Islet precursor cell (in vitro differentiated cells): ENCODE measurements at places on chromosomes 2 and 18.

GRCh38 chr2:139805441-139805840, 1025.3 kb upstream of the NXPH2 start:
- DNase-seq = no peak

DNA sequence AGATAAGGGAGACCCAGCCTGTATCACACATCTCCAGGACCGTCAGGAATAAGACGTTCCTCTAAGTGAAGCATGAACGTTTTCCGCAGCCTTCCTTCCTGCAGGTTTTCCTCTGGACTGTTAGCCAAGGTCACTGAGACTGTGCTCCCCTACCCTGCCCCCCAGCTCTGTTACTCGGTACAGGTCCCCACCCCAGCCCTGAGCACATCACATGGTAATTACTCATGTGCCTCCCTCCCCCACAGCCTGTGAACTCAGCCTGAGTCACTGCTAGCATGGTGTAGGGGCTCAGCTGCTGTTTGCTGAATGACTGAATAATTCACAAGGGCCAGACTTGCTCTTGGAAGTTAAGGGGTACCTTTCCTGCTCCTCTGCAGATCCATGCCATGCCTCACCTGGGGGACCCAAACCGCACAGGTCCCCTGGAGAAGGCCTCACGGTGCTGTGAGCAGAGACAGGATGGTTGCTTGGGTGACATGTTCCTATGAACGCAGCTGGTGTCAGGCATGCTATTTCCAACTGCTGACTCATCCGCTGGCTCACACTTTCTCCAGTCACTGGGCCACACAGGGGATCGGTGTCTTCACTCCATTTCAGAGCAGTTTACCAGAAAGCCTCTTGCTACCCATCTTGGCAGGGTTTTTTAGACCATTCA, 88.2 kb downstream of the PLB1 start:
- peak; percentile 96 for DNase-seq

DNA sequence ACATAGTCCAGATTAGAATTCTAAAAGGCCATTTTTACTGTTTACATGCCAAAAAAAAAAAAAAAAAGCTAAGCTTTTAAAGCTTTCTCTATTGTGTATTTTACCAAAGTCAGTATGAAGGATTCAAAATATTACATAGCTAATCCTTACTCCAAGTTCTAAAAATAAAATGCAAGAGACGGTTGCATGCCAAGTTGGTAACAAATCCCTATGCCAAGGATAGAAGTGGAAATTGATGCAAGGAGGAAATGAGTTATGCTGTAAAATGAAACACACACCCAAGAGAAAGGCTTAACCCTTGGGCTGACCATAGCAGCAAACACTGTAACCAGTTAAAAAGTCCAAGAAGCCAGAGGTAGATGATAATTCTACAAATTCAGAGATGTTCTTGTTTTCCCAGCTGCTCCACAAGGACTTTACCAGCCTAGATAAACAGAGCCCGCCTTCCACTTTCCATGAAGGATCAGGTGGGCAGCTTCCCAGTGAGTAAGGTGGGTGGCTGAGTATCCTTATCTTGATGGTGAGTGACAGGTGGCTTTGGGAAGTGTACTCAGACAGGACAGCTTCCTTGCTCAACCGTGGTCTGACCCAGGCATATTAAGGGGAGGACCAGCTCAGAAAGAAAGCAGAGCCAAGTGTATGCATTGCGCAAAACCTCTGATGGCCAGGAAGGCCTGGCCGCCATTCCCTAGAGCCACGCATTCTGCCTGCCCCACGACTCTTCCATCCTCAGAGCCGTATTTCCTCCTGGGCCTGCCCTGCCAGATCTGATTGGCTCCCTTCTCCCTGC, 34.4 kb downstream of the ATP8B1 start:
- no peak for DNase-seq

DNA sequence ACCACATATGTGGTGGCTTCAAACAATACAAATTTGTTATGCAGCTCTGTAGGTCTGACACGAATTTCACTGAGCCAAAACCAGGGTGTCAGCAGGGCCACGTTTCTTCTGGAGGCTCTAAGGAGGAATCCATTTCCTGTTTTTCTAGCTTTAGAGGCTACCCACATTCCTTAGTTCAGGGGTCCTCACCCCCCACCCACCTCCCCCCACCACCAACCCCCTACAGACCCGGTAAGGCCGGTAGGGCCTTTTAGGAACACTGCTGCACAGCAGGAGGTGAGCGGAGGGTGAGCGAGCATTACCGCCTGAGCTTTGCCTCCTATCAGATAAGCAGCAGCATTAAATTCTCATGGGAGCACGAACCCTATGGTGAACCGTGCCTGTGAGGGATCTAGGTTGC, 10.6 kb upstream of the SLC39A10 start:
- DNase-seq = no peak

- DNase-seq = peak; percentile 67
These were observed 8.2 kb downstream of the CTDP1 start for GRCh38 chr18:79687806-79688205.

- DNase-seq = peak; percentile 68
These were observed 47.1 kb downstream of the CDCA7 start for GRCh38 chr2:173401716-173402326.

- no peak for DNase-seq
These were observed 198.4 kb downstream of the MTX2 start for GRCh38 chr2:176467595-176467994.

- DNase-seq = no peak
These were observed 520.3 kb downstream of the SOX11 start for GRCh38 chr2:6212491-6212890.

GRCh38 chr2:101080211-101081068, 70.7 kb downstream of the TBC1D8 start:
- DNase-seq = no peak

- no peak for DNase-seq
These were observed 65.8 kb downstream of the MEMO1 start for GRCh38 chr2:31944828-31945571.

GRCh38 chr2:235215248-235215647, 263.4 kb downstream of the SH3BP4 start:
- no peak for DNase-seq

GRCh38 chr2:219901155-219901554, 273.7 kb downstream of the SLC4A3 start:
- DNase-seq = peak; percentile 9

DNA sequence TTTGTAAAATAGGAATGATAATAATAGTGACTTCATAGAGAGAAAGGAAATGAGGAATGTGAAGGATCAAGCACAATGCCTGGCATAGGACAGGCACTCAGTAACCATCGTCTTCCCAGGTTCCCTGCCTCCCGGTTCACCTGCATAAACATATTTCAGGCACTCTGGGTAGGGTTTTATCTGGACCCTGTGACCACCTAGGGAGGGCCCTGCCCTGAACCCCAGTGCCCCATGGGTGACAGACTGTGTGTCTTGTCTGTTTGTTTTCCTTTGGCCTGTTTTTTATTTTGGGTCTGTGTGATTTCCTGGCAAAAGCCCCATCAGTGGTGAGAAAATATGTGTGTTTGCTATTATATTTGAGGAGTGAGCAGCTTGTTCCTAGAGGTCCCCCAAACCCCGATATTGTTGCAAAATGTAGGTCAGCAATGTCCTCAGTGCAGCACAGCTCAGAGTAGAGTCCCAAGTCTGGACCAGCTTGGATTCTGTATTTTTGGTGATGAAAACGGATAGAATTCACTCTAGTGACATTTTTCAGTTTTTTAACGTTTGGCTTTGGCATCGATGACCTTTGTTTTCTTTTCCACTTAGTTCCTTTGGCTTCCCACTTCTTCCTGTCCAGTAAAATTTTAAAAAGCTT, 9.6 kb upstream of the NT5C1B start:
- no peak for DNase-seq

- DNase-seq = no peak
These were observed 274.4 kb downstream of the LRRTM1 start for GRCh38 chr2:80030135-80030534.

GRCh38 chr2:167607211-167607610, 640.2 kb downstream of the STK39 start:
- DNase-seq = no peak

DNA sequence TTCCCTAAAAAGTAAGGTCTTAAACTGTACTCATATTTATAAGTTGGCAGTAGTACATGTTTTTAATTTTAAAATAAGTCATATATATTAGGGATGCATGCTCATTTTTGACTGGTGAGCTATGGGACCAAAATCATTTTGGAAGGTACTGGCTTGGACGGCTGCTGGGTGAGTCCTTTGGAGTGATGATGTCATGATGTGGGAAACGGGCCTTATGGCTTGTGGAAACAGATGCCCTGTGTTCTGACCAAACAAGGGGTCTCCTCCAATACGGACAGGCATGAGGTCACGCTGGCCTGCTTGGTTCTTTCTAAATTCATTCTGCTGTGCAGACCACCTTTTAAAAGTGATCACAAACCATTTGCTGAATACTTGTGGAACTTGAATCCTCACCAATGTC, 109.2 kb upstream of the MGAT5 start:
- DNase-seq = no peak

DNA sequence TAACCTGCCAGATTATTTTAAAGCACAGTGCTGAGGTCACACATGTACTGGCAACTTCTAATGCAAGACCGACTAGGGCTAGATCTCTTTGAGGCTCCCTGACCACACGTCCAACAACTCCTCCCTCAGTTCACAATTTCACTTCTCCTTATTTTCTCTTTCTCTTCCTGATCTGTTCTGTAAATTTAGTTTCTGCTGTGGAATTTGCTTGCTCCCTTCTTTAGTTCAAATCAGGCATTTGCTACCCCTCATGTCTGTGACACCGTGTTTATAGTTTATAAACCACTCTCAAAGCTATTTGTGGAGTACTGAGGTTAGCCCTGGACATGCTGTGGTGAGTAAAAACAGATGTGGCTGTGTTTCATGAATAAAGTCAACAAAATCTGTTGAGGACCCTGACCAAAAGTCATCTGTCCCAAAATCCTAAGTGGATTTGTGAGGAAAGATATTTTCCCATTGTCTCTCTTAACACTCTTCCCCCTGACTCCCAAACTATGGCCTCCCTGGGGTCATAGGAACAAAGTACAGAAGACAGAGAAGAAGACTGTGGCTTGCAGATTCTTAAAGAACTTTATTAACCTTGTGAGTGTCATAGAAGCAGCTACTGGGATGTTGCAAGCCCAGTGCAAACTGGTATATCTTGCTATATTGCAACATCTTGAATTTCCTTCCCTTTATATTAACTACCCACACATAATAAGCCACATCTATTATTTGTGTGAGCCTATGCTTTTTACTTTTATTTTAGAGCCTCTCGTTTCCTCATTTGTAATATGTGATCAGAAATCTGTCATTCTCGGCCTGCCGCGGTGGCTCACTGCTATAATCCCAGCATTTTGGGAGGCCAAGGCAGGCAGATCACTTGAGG, 3.5 kb upstream of the NAGK start:
- peak; percentile 10 for DNase-seq

DNA sequence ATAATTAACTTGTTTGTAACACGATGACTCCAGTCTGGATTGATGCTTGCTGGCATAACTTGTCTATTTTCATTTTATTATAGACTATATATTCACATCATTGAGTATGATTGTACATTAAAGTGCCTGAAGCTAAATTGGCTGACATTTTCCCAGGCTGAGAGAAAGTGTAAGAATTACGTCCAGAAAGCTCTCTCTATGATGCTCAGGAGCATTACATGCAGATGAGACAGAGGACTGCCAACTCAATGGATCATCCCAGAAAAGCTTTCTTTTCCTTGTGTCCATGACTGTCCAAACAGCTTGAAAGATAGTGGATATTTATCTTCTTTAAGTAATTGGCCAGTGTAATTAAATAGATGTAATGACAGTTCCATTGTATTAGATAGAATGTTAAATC, 1372.2 kb upstream of the TMEFF2 start:
- DNase-seq = no peak

GRCh38 chr2:186612555-186613440, 22.9 kb downstream of the ITGAV start:
- no peak for DNase-seq

- DNase-seq = no peak
These were observed 5.3 kb upstream of the CYP27C1 start for GRCh38 chr2:127225186-127225960.
